ENCODE measurements at places on chromosomes 3 and 15.

DNA sequence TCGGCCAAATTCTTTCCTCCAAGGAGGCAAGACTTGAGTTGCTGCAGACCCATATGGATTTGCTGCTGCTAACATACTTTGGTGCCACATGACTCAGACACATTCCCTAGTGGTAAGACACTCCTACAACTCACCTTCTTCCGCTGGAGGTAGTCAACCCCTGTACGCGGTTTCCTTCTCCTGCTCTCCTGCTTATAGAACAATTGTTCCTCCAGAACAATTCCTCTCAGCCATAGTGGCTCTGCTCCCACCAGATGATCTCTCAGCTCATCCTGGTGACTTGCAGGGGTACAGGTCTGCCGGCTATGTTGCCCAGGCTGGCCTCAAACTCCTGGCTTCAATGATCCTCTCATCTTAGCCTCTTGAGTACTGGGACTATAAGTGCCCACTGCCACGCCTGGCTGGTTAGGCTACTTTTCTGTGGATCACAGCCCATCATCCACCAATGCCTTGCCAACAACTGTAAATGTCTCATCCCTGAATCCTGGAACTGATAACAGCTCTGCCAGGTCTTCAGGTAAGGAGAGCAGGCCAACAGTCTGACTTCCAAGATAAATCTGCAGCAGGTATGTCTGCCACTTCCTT is 2.4 kb upstream of the CXCR6 start:
- no peak for DNase-seq

GRCh38 chr3:129892486-129892856 is 1.0 kb downstream of the TMCC1 start:
- DNase-seq = no peak

DNA sequence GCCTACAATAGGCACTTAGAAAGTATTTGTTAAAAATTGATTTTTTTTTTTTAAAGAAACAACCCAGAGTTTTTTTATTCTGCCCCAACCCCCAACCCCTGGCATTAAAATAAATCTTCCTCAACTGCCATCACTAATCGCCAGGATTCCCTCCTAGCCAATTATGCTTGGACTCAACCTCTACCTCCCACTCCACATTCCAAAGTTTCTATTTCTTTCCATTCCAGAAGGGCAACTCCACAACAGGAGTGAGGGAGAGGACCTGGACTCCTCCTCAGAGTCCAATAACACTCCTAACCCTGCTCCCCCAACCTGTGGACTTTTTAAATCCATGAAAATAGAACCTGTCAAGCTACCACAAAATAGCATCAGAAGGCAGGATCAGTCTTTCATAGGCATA is 99.4 kb downstream of the ADAMTS9 start:
- DNase-seq = no peak

GRCh38 chr3:110811050-110811449 is 260.6 kb upstream of the NECTIN3 start:
- DNase-seq = peak; percentile 60

GRCh38 chr3:135966271-135966961 is 888 bp downstream of the PPP2R3A start:
- no peak for DNase-seq

- DNase-seq = no peak
Measured at GRCh38 chr15:71807125-71807629, 3.2 kb upstream of the NR2E3 start.

Data from Caki2 (cell line).